ENCODE measurements at places on chromosomes 6 and 20.

GRCh38 chr6:101633081-101633480 lies 239.6 kb downstream of the GRIK2 start:
- DNase-seq, result no peak

DNA sequence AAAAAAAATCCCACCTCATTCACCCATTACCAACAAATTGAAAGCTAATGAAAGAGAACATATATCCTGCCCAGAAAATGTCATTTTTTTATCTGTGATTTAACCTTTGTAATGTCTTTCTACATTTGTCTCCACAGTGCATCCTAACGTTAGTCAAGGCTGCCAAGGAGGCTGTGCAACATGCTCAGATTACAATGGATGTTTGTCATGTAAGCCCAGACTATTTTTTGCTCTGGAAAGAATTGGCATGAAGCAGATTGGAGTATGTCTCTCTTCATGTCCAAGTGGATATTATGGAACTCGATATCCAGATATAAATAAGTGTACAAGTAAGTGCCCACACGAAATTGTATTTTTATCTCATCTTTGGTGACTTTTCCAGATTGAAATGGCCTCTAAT lies 30.0 kb downstream of the RSPO3 start:
- peak; percentile 7 for DNase-seq

- DNase-seq, result no peak
Observed at GRCh38 chr6:111674883-111675282, 69.2 kb upstream of the TRAF3IP2 start.

DNA sequence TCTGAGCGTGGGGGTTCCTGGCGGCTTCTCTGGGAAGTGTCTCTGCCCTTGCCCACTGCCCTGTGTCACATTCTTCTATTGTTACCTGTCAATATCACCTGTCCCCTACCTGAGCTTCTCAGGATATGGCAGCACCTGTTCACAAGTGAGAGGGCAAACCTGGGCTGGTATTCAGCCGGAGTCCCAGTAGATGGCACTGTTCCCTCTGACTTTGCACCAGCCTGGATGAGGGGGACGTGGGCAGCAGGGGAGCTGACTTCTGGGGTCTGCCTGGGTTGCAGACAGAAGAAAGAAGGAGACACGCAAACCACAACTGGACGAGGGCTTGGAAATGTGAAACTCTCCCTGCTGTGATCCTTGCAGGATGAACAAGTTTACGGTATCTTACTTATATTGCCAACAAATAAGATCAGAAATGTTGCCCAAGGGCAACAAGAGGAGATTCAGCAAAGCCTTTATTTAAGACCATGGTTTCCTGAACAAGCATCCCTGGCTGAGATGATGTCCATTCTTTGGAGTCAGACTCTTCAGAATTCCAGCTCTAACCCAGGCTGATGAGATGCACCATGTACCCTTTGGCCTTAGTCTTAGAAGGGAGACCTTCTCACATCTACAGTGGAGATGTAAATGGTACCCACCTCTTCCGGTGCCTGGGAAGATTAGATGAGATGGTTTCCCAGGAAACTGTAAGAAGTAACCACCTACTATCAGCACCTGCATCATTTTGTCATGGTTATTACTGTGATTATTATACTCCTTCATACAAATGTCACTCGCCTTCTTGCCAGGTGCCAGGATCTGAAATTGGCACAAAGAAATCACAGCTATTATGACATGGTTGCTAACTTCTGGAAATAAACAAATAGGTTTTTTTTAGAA lies 400.0 kb upstream of the CDH4 start:
- no peak for DNase-seq

GRCh38 chr6:14729129-14729871 lies 516.6 kb upstream of the JARID2 start:
- DNase-seq, result no peak

DNA sequence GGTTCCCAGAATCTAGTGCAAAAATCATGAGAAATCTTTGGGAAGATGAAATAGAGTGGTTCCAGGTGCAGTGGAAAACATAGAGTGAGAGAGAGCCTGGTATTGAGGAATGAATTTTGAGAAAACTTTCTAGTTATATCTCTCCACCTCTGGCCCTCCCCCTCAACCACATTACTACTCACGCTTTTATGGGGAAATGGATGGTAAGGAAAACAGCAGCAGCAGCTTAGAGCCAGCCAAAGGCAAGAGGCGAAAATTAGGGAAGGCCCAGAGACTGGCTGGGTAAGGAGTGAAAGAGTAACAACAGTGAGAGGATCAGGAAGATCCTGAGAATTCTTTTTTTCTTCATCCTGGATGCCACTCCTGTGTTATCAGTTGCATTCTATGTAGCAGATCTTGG lies 187.9 kb upstream of the ECI2 start:
- DNase-seq, result no peak

DNA sequence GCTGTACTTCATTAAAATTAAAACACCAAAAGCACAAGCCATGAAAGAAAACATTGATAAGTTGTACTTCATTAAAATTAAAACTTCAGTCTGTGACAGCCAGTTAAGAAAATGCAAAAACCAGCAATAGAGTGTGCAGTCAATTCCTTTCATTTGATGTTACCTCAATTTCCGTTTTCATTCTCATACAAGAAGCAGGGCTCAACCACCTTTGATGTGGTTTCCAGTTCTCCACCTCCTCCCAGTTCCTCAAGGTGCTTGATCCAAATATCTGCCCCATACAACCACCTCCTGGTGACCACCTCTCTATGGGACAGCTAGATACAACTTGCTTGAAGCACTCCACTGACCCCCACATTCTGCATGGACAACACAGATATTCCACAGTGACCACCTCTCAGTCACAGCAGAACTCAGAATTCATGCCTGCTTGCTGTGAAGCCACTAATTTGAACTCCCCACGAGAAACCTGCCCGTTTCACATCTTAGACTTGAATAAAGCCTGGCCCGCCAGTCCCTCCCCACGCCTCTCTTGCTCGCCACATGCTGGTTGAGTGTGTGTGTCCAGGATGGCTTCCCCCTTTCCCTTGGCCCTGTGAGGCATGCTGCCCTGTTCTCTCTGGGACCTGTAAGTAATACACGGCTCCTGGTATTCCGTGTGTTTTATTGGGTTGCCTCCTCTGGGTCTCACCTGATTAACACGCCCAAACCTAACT lies 66.1 kb downstream of the FAM50B start:
- no peak for DNase-seq

DNA sequence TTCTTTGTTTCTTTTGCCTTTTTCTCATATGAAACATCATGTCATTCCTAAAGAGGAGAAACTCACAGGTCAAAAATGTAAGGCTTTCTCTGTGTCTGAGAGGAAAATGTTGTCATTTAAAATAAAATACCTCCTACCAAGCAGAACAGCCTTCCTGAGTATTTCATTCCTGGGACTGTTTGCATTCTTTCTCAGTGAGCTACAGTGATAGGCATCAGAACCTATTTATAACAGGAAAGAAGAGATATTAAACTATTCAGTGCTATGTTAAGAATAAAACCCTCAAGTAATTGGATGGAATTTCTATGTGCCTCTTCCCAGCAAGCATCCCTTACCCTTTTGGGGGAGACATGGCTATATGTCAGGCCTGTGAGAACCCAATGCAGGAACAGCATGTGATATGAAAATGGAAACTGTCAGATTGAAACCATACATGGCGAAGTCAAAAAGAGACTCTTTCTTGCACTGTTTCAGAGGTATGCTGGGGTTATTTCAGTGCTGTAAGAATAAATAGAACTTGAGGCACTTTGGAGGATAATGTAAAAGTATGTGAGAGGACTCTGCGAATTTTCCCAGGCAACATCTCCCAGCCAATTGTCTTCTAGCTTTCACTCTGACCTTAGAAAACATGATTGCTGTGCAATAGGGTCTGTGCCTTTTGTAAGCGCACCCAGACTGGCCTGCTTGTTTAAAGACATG lies 133.8 kb upstream of the CCN2 start:
- DNase-seq, result peak; percentile 86

- DNase-seq, result no peak
Observed at GRCh38 chr6:55963301-55963700, 87.9 kb upstream of the BMP5 start.

DNA sequence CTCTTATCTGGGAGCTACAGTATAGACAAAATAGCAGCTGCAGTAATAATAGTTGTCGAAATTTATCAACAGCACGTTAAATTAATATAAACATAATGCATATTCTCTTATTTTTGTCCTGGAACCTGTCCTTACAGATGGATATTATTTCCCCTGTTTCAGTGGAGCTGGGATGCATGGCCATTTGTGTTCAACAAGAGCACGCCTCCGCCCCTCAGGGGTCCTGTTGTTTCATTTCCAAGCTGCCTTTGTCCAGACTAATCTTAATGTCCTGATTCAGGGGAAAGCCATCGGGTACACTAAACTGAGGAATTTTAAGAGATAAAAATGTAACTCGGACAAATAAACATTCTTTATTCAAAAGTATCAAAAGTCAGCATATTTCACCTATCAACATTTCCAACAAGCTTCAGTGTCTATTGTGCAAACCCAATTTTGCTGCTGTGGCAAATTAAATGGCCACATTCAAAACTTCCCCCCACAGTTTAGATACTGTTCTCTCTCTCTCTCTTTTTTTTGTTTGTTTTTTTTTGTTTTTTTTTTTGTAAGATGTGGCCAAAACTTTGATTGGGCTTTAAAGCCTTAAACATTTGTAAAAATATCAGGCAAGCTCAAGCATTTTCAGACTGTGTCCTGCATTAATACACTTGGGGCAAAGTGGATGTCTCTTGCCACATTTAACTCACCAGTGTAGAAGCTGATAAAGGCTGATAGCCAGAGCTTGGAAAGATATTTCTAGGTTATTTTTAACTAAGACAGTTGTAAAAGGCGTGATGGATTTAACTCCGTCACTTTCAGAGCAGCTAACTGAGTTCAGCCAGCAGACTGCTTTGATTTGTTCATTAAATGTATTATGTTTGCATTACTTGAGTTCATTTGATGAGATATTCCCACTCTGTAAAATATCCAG lies 112.5 kb upstream of the QKI start:
- no peak for DNase-seq

- DNase-seq, result no peak
Observed at GRCh38 chr6:151112130-151112529, 127.6 kb upstream of the AKAP12 start.

DNA sequence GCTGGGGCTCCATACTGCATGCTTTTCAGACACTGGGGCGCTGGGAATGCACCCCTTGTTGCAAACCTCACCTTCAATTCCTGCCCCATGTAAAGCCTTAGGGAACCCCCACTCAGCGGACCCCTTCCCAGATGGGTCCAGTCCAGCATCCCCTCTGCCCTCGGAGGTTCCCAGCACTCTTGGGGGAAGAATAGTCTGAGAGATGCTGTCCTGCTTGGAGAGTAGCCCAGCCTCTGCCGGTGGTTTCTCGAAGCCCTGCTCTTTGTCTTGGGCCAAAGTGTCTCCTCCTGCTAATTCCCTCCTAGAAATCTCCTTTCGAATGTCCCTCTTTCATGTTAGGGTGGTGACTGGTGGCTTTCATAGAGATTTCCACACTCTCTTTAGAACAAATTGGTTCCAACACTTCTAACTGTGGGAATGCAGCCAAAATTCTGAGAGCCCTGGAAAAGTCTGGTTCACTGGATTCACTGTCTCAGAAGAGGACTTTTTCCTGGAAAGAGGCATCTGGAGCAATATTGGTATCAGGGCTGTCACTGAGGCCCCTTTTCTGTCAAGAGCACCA lies 24.9 kb upstream of the SULF2 start:
- DNase-seq, result no peak

DNA sequence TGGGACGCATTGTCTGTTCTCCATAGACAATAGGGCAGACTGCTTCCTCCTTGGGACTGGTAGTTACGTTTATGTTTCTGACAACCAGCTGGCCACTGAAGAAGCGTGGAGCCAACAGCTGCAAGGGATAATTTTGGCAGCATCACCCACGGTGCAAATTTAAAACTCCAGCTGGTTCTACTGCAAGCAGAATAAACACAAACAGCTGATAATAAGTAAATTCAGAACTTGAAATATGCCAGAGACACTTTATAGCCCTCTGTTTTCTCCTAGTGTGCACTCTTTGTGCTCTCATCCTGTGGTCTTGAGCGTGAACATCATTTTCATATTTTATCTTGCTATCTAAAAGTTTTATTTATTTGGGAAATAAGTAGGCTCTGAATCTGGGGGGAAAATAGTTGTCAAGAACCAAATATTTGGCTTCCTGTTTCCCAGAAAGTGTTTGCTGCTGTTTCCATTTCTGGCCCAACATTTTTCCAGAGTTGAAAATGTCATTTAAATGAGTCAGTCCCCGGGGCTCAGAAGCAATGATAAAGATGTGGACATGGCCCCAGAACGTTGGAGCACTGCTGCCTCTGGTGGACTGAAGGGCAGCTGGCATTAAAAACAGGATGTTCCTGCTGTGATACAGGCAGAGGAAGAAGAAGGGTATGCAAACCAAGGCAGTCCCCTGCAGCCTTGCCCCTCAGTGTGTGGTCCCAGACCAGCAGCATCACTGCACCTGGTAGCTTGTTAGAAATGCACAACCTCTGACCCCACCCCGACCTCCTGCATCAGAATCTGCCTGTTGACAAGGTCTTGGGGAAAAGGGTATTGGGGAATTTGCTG lies 12.5 kb upstream of the THBD start:
- no peak for DNase-seq

Data from AG09319 (cell line).